Suprapubic skin (tissue), 4 donors: ENCODE measurements at places on chromosomes 11 and 22.

GRCh38 chr22:42720263-42721044 lies at the start of gene A4GALT:
Gene A4GALT, minus strand, starts transcription at chr22:42720870. Its CDS starts 26,919 bp downstream, at chr22:42693951.
- no peak for DNase-seq

- DNase-seq = no peak
Measured at GRCh38 chr11:114291381-114291780, 4.8 kb upstream of the NNMT start.

- no peak for DNase-seq
Measured at GRCh38 chr22:42300259-42301076, 30.0 kb upstream of the TCF20 start.

GRCh38 chr11:43404406-43404805 lies 45.7 kb downstream of the TTC17 start:
- no peak for DNase-seq

DNA sequence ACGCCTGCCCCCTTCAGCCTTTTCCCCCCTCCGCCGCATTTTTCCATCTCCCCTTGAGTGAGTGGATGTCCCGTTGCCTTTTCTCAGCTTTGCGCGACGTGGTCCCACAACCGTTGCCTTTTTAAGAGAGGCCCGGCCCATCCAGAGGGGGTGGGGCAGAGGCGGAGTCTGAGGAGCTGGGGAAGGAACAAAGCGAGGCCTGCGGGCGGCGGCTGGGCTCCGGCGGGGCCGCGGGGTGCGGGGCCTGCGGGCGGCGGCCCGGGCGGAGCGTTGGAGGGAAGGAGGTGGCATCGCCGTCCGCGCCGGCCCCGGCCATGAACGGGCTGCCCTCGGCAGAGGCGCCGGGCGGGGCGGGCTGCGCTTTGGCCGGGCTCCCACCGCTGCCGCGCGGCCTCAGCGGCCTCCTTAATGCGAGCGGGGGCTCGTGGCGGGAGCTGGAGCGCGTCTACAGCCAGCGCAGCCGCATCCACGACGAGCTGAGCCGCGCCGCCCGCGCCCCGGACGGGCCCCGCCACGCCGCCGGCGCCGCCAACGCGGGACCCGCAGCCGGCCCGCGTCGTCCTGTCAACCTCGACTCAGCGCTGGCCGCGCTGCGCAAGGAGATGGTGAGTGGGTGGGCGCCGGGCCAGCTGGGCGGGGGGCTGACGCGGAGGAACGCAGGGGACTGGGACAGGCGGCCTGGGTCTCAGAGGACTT lies at the start of gene FAM89B:
FAM89B (plus strand) TSS at position 183 of the 696 bp plus-strand sequence; CDS start at position 315, 132 bp downstream.
- DNase-seq = peak; percentile 94

- no peak for DNase-seq
Measured at GRCh38 chr11:74086242-74086884, 77.5 kb upstream of the UCP3 start.

- DNase-seq = no peak
Measured at GRCh38 chr11:58654908-58655296, 32.4 kb downstream of the CNTF start.

- DNase-seq = no peak
Measured at GRCh38 chr11:128624269-128625175, 37.2 kb upstream of the ETS1 start.

DNA sequence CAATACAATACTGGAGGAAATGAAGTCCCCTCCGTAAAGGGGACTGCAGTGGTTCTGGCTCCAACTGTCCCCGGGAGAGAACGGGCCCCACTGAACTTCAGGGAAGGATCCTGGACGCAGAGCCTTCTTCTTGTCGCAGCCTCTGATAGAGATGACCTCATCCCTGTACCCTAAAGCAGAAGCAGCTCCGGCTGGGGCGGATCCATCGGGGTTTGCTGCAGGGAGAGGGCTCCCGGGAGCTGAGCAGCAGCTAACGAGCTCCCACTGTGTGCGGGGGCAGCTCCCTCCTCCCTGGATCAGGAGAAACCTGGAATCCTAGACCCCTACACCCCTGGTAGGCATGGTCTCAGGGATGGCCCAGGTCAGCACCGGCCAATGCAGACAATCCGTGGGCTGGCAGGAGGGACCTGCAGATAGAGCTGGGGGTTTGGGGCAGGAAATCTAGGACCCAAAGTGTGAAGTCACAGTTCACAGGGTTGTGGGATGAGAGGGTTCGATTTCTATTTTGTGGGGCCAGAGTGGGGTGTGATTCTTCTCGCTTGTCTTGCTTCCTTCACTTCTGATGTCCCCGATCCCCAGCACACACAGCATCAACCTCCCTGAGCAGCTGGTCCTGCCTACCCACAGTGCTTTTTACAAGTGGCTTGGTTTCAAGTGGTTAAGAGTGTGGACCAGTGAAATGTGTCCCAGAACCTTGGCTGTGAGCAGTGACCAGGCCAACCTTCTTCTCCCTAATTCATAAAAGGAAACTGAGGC lies 12.9 kb downstream of the KIAA0930 start:
- DNase-seq = no peak

GRCh38 chr11:43917851-43918250 lies 24.6 kb upstream of the C11orf96 start:
- DNase-seq = no peak

DNA sequence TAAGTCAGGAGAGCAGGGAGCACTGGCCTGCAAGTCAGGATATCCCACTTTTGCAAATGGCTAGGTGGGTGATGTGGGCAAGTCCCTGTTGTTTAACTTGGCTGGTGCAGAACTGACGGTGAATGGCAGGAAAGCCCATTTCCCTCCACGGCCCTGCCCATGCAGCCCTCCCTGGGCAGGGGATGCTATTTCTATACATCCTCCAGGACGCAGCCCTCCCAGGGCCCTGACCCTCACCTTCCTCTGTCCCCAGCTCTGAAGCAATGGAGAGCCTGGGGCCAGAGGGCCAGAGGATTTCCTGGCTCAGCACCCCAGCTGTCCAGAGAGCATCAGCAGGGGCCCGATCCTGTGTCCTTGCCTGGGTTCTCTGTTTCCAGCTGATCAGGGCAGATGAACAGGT lies 91.3 kb downstream of the TSPAN18 start:
- DNase-seq = no peak

DNA sequence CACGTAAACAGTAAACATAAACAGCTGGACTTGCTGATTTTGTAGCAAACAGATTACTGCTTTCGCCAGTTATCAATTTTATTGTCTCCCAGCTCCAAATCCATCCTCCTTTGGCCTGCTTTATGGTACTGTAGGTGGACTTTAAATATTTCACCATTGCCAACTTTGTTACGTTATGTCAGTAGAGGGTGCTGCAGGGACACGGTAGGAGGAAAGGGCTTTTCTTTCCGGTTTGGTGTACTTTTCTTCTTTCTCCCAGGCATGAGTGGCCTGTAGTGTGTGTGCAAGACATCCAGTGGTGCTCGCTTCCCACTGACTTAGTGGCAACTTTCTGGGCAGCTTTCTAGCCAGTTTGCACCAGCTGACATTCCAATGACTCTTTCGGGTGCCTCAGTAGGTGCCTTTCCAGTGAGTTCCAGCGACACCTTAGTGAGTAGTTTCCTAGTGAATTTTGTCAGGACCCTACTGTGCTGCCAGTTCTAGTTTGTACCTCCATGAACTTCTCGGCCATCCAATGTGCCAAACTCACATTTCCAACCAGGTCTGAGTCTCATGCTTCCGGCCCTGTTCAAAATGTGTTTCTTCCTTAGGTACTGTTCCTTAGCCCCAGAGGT lies 267.6 kb upstream of the TENM4 start:
- DNase-seq = no peak

GRCh38 chr22:27596133-27596870 lies 205.3 kb downstream of the MN1 start:
- no peak for DNase-seq

GRCh38 chr22:46983046-46983445 lies 220.6 kb downstream of the TBC1D22A start:
- DNase-seq = no peak

- DNase-seq = no peak
Measured at GRCh38 chr11:116468699-116469098, 304.1 kb downstream of the BUD13 start.

- no peak for DNase-seq
Measured at GRCh38 chr22:24422102-24422665, 5.2 kb upstream of the ADORA2A start.

- DNase-seq = no peak
Measured at GRCh38 chr11:30002157-30002785, 14.6 kb downstream of the KCNA4 start.

DNA sequence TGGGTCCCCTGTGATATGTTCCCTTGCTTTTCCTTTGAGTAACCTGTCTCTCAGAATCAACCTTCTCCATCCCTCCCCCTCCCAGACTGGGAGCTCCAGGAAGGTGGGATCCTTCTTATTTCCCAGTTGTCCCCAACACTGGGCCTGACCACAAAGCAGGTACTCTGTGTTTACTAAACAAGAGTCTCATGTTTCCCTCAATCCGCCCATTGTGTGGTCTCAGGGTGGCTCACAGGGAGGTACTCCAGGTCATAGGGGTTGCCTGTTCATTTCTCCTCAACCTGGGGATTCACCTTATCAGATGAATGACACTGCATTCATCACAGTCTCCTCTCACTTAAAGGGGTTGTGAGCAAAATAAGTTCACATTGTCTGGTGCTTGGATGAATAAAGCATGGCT lies 26.4 kb upstream of the NAV2 start:
- no peak for DNase-seq

- no peak for DNase-seq
Measured at GRCh38 chr11:68436985-68437926, 23.3 kb upstream of the PPP6R3 start.

- no peak for DNase-seq
Measured at GRCh38 chr11:111417011-111417765, 38.1 kb upstream of the POU2AF1 start.

DNA sequence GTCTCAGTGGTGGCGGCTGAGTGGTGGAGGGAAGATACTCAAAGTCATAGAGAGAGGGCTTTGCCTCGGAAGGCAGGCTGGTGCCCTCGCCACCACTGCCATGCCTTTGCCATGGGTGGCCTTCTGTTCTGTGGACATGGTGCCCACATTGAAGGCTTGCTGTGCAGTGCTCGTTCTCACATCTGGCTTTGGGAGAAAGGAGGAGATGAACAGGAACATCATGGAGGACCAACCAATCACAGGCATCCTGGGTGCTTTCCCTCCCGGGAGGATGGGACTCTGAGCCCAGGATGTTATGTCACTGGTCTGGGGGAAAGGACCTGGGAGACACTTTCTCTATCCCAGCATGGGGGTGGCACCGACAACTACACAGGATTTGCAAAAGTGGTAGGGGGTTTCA lies 82.3 kb upstream of the NARS2 start:
- no peak for DNase-seq

DNA sequence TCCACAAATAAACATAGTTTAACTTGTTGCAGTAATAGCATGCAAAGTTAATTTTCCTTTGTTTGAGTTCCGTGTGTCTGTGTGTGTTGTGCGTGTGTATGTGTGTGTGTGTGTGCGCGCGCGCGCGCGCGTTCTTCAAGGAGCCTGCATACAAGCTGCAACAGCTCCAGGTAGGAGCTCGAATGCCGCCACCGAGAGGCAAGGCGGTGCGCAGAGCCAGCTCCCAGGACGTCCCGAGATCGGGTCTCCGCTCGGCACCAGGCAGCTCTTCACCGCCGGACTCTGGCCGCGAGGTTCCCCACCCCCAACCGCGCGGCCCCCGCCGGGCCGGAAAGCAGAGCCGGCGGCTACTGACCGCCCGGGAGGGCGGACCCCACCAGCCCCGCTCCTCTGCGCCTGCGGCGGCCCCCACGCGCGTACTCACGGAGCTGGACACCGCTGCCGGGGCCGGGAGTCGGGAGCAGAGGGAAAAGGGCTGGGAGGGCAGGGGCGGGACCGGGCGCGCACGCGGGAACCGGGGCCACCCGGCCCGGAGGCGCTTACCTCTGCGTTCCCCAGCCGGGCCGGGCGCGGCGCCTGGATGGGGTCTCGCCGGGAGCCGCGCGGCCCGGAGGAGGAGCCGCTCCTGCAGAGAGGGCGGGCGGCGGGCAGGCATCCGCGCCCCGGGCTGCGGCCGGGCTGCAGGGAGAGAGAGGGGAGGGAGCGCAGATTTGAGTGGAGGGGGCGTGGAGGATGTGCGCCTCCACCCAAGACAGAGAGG lies 40.4 kb upstream of the AKIP1 start:
- DNase-seq = peak; percentile 81

- DNase-seq = no peak
Measured at GRCh38 chr22:27809226-27809603, 7.7 kb upstream of the MN1 start.

GRCh38 chr11:84720706-84721402 lies 906.3 kb downstream of the DLG2 start:
- DNase-seq = peak; percentile 78

- peak; percentile 58 for DNase-seq
Measured at GRCh38 chr11:114078423-114078822, 18.9 kb downstream of the ZBTB16 start.

DNA sequence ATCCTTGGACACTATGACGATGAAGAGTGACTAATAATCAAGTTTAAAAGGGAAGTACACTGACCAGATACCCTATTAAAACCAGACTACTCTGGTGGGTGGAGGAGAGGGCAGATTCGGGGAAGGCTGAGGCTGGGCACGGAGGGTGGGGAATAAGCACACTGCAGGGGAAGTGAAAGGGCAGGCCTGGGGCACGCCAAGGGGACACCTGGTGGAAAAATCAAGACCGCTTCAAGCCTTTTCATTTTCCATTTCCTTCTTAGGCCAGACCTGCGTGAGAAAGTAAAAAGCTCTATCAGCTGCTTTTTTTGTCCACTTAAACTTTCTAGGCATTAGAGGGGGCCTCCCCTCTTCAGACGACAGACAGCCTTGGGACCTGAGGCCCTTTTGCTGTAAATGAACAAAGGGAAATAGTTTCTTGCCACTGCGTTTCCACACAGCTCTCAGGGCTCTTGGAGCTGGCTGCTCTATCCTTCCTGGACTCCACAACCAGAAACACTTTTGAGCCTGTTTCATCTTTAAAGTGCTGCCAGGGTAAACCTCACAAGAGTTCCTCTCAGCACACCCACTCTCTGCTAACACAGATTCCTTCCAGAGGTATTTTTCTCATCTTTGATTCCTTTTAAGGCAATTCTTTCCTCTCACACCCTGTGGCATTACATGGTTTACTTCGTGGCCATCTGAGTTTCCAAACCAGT lies 25.0 kb upstream of the SERPIND1 start:
- no peak for DNase-seq

GRCh38 chr11:114175706-114176105 lies 116.2 kb downstream of the ZBTB16 start:
- DNase-seq = no peak

DNA sequence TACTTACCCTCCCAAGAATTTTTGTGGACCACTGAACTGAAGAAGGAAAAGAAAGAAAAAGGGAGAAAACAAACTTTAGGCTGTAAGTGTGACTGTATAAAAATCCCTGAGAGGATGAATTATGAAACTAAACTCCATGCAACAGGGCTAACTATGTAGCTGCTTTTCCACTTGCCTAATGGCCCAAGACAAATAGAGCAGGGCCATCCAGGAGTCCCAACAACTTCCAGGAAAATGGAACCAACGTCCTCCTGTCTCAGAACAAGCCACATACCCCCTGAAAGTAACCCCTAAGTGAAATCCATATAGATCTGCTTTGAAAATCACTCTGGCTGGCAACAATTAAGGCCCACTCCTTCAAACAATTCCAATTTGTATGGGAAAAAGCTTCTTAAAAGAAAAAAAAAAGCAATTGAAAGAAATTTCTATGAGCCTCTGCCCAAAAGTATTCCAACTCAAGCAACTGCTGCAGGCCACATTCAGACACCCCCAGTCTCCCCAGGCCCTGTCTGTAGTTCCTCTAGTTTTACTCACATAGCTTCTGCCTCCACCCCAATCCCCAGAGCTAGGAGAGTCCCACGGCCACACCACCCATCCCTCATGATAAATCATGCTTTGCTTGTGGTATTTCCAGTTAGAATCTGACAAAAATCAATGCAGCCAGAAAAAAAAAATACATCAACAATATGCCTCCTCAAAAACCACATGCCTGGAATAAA lies 12.7 kb downstream of the RBFOX2 start:
- DNase-seq = no peak
